ENCODE measurements at places on chromosomes 2 and 18. TPM values are rescaled to one million over a fixed set of nuclear protein-coding genes. Genes with fewer than 3 reads are reported as not detected.

CPLX4 gene
- total RNA-seq: not detected

PTRHD1 gene
- 16.6 TPM for total RNA-seq

TTC39C gene
- 25.6 TPM for total RNA-seq

SERPINB10 gene
- total RNA-seq: 0.20 TPM

SCYGR4 gene
- total RNA-seq: not detected

DSC3 gene
- total RNA-seq: under 0.01 TPM

Measured in subcutaneous preadipocyte (primary cell).